Mammary epithelial cell (primary cell): ENCODE measurements at places on chromosomes 6 and 20.

GRCh38 chr6:141956046-141956761 is 176.5 kb upstream of the GJE1 start:
- DNase-seq, result no peak

- DNase-seq, result no peak
Observed at GRCh38 chr6:77177470-77177869, 285.8 kb downstream of the HTR1B start.

DNA sequence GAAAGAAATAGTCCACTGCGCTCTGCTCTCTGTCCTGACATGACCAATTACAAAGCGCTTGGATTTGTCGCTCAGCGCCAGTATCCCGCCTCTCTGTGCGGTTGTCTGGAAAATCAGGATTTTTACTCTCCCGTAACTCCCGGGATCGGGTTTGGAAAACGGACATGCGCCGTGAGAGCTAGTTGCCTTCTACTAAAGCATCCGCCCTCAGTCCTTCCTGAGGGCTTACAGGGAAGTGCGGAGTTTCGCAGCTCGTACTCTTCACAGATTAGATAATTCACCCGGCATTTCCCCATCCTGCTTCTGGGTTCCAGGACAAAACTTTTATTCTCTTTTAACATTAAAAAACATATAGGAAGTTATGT is 427 bp upstream of the MKKS start:
- DNase-seq, result peak; percentile 99

GRCh38 chr6:151010071-151010470 is 144.6 kb downstream of the MTHFD1L start:
- DNase-seq, result no peak

DNA sequence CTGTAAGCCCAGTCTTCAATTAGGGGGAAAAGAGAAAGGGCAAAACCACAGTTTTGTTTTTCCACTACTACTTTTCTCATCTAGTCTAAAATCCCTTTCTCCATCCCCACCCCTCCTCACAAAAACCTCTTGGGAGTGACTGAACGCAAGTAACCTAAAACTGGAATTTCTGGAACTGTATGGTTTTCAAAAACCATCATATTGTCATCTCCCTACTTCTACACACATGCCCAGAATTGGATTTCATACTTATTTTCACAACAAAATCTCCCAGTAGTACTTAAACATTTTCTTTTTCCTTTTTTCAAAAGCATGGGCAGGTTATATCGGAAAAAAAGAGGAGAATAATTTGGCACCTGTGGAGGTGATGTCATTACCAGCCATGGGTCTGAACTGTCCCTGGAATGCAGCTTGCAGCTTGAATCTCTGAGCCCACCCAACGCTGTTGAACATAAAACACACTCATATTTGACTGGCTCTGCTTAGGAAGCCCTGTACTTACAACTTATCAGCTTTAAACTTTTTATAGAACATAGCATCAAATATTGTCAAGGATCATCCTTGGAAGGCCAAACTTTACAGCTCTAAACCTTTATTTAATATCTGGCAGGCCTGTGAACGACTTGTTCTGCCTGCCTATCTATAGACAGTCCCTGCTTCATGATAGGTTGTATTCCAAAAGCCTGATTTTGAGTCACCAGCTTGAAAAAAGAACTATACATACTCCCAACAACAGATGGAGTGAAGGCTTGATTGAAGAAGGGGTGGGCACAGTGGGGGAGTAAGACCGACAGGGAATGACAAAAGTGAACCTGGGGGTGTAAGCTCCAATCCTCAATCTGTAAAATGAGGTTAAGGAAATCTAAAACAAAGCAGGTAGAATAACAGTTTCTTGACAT is 59.3 kb downstream of the EPB41L2 start:
- no peak for DNase-seq

- peak; percentile 60 for DNase-seq
Observed at GRCh38 chr6:144482142-144482541, 197.0 kb downstream of the UTRN start.

- no peak for DNase-seq
Observed at GRCh38 chr20:23636182-23636907, 1.4 kb downstream of the CST3 start.

GRCh38 chr6:156801712-156802111 is 24.5 kb downstream of the ARID1B start:
- DNase-seq, result no peak

- no peak for DNase-seq
Observed at GRCh38 chr20:41379551-41379950, 12.9 kb upstream of the EMILIN3 start.
